ENCODE measurements at places on chromosomes 12 and 14.

- no peak for DNase-seq
Observed at GRCh38 chr12:18897823-18898222, 159.9 kb downstream of the CAPZA3 start.

GRCh38 chr12:109767991-109768900 is 54.6 kb downstream of the FAM222A start:
- no peak for DNase-seq

DNA sequence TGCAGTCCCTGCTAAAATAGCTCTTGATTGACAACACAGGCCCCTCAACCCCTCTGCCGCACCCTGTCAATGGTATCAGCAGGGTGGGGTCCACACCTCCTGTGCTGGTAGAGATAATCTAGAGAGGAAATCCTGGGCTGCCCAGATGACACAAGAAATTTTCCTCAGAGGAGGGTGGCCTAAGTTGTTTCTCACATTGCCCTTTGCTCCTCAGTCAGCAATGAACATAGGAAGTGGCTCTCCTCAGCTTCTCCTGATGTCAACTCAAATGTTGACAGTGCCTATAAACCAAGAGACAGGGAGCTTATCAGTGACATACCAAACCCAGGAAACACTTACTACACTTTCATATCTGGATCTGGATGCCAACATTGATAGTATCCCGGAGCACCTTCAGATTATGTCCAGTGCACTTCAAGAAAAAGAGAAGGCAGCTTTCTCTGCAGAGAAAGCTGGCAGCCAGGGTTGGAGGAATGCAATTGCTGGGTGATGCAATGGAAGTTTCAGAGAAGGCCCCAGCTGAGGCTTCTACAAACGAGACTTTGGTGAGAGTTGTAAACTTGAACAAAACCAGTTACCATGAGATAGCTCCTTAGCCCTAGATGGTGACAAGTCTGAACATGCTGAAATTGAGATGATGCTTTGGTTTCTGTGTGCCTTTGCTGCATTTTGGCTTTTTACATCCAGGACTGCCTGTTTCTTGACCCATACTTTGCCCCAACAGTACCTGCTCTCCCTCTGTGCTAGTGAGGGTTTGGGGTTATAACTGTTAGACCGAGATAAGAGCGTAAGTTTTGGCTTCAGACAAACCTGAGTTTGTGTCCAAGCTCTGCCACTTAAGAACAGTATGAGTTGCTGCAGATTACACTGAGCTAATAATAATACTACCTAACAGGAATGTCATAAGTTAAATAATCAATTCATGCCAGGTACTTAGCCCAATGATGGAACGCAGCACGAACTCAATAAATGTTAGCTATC is 183.5 kb downstream of the NUAK1 start:
- peak; percentile 18 for DNase-seq

- DNase-seq: no peak
Observed at GRCh38 chr12:97977870-97978405, 515.3 kb downstream of the RMST start.

GRCh38 chr12:66683073-66683472 is 4.2 kb upstream of the GRIP1 start:
- no peak for DNase-seq

GRCh38 chr12:100672075-100672592 is 98.7 kb downstream of the GAS2L3 start:
- DNase-seq: no peak

GRCh38 chr12:5562581-5562980 is 130.7 kb downstream of the NTF3 start:
- no peak for DNase-seq

GRCh38 chr14:74401504-74402241 is 24.3 kb downstream of the SYNDIG1L start:
- DNase-seq: no peak

- no peak for DNase-seq
Observed at GRCh38 chr12:100189636-100190394, 10.8 kb upstream of the ACTR6 start.

DNA sequence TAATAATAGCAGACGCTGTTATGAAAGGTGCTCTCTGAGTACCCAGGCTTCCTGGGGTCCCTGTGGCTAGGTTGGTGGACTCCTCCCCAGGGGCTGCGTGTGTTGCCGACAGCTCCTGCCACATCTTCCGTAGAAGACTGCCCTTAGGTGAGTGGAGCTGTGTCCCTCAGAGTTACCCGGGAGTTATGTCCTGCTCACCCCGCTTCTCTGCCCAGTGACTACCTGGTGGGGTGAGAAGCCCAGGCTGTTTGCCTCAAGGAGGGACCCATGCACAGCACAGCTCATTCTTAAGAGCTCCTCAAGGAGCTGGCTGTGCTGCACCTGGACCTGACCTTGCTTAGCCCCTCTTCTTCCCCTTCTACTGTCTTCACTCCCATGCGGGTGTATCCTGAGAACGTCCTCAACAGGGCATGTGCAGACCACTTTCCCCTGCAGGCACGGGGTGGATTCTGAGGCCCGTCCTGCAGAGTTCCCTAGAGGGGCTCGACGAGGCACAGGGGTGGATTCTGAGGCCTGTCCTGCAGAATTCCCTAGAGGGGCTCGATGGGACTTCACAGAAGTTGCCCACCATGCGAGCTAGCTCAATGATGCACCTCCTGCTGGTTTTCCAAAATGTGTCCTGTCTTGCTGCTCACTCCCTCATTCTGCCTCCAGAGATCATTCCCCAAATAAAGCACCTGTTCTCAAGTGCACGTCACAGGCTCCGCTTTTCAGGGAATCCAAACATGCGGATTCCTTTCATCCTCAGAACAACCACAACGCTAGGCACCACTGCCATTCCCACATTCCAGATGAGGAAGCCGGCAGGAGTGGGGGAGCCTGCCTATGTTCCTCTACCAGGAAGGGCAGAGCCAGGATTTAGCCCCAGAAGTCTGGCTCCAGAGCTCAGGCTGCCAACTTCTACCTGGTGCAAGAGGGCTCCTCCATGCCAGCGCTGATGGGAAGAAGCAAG is 231.9 kb downstream of the GLT1D1 start:
- no peak for DNase-seq

DNA sequence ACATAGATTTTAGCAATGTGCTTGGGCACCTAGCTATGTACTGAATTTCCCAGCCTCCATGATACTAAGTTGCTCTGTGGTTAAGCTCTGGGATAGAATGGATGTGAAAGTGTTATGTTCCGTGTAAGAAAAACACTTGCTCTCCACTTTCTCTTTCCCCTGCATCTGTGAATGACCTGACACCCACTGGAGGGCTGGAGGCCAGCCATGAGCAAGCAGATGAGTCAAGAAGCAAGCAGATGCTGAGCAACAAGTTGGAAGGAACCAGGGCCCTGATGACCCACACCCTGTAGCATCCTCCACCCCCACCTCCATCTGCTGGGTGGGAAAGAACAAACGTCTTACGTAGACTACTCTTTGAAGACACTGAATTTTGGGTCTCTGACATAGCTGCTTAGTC is 56.6 kb downstream of the EID3 start:
- DNase-seq: no peak

GRCh38 chr12:58458102-58458501 is 462.2 kb downstream of the LRIG3 start:
- no peak for DNase-seq

DNA sequence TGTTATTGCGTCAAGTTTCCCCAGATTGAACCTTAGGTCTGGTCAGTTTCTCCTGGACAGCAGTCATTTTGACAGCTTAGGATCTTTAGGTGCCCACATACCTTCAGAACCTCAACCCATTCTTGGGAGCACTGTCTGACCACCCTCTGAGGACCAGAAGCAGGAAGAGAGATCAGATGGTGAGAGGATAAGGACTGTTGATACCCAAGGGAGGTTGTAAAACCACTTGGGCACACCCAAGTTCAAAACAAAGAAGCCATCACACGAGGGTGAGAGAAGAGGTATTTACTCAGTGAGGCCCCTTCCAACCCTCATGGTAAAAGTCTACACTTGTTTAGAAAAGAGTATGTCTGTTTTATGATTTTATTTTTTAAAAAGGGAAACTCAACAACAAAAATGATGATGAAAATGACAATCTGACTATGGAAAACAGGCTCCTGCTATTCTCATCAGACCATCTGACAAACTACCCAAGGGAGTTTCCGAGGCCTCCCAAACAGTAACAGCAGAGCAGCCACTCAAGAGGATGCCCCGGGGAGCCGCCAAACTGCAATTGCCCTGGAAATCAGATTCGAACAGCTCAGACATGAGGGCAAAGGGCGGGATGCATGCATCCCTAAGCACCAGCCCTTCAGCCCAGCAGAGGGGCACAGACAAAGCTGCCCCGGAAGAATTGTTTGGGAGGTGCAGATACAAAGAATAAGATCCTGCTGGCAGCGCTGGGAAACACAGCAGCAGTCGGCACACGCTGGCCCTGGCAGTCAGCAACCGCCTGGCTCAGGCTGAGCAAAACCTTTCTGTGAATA is 162.6 kb upstream of the PLEKHG7 start:
- DNase-seq: no peak

GRCh38 chr12:66963901-66964300 is 285.0 kb upstream of the GRIP1 start:
- DNase-seq: no peak

DNA sequence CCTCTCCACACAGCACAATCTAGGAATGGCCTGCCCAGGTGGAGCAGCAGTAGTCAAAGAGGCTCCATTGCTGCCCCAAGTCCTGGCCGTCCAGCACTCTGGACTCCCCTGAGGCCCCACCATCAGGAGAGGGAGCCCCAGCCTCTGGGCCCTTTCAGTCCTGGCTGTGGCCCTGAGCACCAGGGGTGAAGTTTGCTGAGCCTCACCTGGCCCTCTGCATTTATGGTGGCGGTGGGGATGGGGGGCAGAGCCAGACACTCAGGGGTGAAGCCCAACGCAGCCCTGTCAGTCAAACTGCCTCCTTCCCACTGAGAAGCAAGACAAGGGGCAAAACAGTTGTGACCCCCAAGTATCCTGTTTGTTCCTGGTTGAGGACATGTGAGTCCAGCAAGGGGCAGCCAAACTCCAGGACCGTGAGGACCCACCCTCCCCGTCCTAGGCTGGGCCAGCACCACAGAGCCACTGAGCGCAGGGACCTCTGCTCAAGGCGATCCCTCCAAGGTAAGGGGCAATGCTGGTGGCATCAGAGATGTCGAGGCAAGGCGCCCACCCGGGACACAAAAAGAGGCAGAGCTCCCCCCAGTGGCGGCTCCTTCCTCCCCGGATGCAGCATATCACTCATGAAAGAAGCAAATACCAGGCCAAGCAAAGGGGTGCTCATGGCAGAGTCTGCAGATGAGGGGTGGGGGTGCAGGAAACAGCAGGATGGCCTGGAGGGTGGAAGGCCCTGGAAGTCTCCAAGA is 4.8 kb upstream of the AMN start:
- peak; percentile 67 for DNase-seq

- DNase-seq: peak; percentile 85
Observed at GRCh38 chr12:54378796-54379397, 5.6 kb downstream of the ZNF385A start.

DNA sequence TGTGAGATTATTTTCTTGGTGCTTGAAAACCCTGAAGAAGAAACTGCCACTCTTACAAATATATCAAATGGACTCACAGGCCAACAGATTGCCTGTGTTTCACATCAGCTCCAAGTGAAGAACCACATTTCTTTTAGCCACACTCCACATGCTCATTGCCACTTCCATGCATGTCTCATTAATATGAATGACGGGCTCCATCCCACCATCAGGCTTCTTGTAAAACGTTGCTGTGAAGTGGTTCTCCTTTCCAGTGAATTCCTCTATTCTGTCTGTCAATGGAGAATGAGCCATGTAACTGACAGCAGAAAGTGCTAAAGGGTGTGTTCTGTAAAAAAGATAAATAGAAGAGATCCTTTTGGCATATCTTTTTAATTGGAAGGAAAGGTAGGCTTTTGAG is 188.2 kb upstream of the RMST start:
- no peak for DNase-seq

GRCh38 chr14:32449648-32450047 is 120.5 kb downstream of the AKAP6 start:
- no peak for DNase-seq
